Kasumi-1 (cell line): ENCODE measurements at places on chromosomes 1 and 21.

DNA sequence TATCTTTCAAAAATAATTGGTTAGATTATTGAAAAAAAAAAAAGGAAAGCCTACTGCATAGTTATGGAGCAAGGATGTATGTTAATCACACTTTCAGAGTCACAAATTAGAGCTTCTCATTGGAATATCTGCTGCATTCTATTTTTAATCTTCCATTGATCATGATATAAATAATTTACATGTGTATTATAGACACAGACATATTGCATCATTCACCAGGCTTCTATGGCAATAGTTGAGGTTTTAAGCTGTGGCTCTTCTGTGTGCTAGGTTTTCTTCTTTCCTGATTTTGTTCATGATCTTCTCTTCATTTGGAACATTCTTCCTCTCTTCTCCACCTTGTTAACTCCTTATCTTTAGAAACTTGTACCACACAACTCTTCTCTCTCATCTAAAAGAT lies 123.2 kb upstream of the HMCN1 start:
- no peak for DNase-seq

DNA sequence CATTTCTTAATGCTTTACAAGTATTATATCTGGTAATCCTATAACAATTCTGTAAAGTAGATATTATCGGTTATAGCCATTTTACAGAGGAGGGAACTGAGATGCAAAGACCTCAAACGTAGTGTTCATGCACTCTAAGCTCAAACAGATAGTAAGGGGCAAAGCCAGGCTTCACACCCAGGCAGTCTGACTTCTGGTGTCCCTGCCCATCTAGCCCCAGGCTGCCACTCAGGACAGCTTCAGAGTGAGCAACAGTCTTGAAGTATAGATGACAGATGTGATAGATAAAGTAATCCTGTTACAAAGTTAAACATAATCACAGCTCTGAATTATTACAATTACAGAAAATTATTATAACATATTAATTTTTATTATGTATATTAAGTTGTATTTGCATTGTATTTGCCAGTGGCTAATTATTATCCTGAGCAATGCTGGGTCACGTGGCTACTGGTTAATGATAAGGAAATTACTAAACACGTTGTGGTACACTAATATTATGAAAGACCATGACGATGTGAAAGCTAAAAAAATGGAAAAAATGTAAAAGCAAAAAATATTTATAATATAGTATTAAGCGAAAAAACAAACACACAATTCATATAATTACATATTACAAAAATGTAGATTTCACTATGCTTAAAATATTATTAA lies 6.1 kb upstream of the TRAF3IP3 start:
- no peak for DNase-seq

DNA sequence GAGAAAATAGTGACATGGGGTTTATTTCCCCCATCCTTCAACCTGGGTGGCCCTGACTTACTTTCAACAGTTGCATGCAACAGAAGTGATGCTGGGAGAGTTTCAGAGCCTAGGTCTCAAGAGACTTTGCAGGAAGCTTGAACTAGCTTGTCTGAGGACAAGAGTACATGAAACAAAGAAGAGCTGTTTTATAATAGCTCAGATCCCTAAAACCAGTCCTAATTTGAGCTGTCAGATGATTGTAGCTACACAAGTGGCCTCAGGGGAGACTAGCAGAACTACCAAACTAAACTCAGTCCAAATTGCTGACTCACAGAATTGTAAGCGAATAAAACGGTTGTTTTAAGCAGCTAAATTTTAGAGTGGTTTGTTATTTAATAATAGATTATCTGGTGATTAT lies 17.1 kb downstream of the RC3H1 start:
- DNase-seq, result no peak

- no peak for DNase-seq
Measured at GRCh38 chr1:225834417-225835329, 24.7 kb downstream of the EPHX1 start.

GRCh38 chr1:172837816-172838679 lies 179.1 kb downstream of the FASLG start:
- DNase-seq, result no peak

DNA sequence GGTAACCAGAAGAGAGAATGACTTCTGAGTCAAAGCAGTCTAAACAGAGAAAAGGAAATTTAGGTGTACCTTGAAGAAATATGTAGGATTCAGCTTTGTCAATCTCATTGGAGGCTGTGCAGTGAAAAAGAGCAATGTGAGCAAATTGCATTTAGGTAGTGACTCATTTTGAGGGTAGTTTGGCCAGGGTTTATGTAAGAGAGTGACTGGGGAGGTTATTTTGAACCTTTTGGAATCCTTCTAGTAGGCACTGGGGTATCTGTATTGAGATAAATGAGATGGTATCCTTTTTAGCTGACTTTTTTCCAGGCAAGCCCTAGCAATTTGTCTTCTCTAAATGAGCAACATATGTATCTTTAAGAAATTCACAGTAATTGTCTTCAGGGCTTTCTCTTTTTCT lies 95.9 kb downstream of the DISP1 start:
- no peak for DNase-seq

- DNase-seq, result no peak
Measured at GRCh38 chr1:51236531-51237350, 668 bp downstream of the RNF11 start.

DNA sequence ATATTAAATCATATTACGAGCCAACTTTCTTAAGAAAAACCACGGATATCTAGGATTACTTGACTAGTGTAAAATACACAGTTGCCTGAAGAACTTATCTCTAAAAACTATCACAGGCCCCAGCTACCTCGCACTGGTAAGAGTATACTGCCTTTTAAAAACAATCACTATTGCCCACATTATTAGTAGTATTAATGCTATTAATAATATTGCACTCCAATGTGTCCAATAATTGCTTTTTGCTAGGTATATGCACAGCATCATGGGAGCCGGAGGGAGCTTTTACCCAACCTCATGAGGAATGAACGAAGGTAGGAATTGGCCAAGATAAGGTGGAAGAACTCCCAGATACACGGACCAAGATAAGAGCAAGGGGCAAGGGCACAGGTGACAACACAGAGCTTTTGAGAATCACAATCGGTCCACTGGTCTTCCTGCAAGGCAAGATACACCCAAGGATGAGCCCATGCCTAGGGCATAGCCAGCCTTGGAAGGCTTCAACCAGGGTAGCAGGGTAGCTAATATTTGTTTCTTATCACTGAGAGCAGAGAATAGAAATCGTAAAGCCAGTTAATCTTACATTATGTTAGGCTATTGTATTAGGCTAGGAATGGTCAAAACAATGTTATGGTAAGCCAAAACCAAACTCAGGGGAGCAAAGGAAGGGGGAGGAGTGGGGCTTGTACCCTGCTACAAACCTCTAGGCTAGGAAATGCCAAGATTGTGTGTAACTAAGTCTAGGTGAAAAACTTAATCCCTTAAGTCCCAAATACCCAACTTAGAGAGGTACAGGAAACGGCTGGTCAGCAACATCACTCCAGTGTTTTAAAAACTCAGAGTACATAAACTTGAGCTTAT lies 9.4 kb downstream of the GLUL start:
- DNase-seq, result no peak

GRCh38 chr1:232675898-232676297 lies 46.0 kb upstream of the SIPA1L2 start:
- no peak for DNase-seq
